ENCODE measurements at places on chromosomes 2 and 18.
A peak's percentile ranks its signal among the peaks of the same experiment; 100 is the strongest.

GRCh38 chr2:119826370-119826961 is 66.7 kb downstream of the PTPN4 start:
- DNase-seq = peak; percentile 63

GRCh38 chr2:157769856-157770255 is 106.3 kb downstream of the ACVR1 start:
- DNase-seq = no peak

DNA sequence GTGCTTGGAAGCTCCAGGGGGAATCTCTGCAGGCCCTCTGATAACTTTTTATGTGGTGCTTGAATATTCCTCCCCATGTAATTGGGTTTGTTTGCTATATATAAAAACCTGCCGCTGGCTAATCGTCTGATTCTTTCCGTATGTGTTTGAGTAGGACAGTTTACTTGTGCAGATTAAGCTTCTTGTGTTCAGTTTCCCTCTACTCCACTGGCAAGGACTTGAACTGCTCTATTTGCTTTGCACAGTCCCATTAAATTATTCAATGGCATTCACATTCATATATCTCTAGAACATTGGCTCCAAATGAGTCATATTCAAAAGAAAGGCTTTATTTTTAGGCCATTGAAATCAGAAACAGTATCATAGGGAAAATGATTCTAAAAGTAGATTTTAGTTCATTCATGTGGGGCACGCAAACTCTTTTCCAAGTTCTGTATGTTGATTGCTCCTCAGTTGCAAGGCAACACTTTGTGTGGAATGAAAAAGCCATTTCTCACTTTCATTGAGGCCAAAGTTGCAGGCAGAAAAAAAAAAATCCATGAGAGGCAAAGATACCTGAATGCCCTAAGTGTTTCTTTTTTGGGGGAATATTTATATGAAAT is 1682.3 kb upstream of the PIK3C3 start:
- no peak for DNase-seq

- DNase-seq = no peak
These were observed 376.6 kb downstream of the PTH2R start for GRCh38 chr2:208783184-208783583.

DNA sequence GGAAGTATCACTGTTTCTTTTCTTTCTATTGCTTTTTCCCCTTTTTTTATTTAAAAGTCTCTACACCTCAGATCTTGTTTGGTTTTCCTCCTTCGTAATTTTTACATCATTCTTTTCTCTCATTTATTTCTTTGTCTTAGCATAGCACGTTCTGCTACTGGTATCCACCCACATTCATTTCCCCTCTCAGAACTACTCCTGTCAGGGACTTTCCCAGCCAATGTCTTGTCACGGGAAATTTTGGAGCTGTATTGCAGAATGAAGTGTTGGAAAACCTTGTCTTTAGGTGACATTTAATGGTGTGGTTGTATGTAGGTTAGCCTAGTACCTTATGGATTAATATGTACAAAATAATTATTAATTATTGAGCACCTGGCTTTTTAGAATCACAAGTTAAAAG is 34.0 kb downstream of the TTLL4 start:
- DNase-seq = no peak

- DNase-seq = no peak
These were observed 72.5 kb upstream of the LRRTM1 start for GRCh38 chr2:80377071-80377470.

GRCh38 chr2:20451000-20451290 is 4.1 kb downstream of the RHOB start:
- DNase-seq = no peak

DNA sequence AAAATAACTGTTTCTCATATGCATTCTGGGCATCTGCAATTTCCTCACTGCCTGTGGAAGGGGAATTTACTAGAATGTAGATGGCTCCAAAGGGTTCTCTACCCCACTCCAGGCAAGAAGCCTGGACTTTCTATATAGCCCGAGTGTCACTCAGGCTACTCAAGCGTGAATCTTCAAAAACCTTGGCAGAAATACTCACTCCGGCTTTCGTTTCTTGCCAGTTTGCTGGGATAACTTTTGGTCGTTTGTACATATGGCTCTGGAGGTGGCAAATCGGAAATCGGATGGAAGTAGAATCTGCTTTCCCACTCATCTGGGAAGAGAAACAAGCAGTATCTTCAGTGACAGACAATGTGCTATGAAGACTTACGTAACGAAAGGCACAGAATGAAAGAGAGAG is 30.7 kb downstream of the WIPF1 start:
- no peak for DNase-seq

DNA sequence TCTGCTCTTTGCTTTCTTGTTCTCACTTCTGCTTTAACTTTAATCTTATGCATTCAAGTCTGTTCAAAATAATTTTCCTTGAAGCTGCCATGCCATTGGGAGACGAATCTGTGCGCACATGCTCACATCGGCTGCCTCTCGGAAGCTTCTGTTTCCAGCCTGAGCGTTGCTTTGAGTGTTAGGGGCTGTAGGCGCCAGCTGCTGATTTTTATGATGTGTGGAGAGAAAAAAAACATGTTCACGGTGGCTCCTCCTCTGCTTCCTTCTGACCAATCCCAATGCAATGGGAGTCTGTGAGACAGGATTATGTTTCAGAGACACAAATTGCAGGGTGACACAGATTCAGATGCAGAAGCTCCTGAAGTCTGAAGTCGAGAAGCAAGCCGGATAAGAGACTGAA is at the start of gene MC4R:
MC4R (minus strand) TSS at position 180 of the 400 bp plus-strand sequence. CDS start 426 bp downstream, outside the sequence.
- no peak for DNase-seq

- DNase-seq = no peak
These were observed 24.0 kb upstream of the ATG16L1 start for GRCh38 chr2:233227346-233227978.

DNA sequence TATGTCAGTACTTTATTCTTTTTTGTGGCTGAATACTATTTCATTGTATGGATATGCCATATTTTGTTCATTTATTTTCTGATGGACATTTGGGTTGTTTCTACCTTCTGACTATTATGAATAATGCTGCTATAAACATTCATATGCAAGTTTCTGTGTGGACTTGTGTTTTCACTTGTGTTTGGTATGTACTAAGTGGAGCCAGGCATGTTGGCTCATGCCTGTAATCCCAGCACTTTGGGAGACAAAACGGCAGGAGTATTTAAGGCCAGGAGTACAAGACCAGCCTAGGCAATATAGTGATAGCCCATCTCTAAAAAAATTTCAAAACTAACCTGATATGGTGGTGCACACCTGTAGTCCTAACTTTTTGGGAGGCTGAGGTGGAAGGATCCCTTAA is 23.3 kb downstream of the MARCHF7 start:
- no peak for DNase-seq

DNA sequence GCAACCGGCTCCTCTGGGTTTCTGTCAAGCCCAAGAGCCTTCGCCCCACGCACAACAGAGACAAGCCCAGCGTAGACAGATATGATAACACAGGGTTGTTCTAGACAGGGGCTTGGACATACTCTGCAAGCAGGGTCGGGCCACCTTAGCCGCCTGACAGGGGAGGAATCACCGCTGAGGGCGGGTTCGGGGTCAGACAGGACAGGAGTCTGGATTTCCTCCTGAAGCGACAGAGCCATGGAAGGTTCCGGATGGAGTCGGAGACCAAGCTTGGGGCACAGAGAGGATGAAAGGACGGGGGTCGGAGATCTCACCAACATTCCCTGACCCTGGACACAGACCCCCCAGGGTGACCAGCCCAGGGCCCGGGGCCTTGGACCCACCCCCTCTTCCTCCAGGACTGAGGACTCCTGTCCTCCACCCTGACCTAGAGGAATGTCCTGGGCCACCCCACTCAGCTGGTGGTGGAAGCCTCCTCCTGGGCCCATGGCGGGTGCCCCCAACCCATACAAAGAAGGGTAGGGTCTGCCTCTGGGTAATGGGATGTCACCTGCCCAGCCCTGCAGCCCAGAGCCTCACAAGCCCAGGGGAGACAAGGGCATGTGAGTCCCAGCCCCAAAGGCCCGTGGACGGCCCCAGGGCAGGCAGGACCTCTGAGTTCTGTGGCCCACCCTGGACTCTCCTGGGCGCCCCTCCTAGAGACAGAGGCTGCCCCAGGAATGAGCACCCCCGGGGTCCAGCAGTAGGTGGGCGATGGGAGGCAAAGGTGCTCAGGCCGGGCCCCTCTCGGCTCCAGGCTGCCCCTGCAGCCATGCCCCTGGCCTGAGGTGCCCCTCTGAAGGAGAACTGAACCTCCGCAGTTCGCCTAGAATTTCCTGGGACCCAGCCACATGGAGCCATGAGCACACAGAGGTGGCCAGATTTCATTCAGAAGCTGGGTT is 44.1 kb upstream of the GPC1 start:
- DNase-seq = no peak

DNA sequence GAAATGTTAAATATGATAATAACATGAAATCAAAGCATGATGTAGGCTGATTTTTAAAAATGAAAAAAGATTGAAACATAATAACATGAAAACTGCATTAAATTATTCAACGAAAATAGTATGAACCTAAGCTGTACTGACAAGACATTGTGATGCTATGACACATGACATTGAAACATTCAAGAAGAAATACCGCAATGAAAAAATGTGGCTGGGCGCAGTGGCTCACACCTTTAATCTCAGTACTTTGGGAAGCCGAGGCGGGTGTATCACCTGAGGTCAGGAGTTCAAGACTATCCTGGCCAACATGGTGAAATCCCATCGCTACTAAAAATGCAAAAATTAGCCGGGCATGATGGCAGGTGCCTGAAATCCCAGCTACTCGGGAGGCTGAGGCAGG is 14.6 kb downstream of the CXCR1 start:
- DNase-seq = no peak

GRCh38 chr2:20667531-20668401 is 822 bp downstream of the GDF7 start:
- no peak for DNase-seq

- DNase-seq = no peak
These were observed 232.7 kb downstream of the DYSF start for GRCh38 chr2:71685941-71686611.

DNA sequence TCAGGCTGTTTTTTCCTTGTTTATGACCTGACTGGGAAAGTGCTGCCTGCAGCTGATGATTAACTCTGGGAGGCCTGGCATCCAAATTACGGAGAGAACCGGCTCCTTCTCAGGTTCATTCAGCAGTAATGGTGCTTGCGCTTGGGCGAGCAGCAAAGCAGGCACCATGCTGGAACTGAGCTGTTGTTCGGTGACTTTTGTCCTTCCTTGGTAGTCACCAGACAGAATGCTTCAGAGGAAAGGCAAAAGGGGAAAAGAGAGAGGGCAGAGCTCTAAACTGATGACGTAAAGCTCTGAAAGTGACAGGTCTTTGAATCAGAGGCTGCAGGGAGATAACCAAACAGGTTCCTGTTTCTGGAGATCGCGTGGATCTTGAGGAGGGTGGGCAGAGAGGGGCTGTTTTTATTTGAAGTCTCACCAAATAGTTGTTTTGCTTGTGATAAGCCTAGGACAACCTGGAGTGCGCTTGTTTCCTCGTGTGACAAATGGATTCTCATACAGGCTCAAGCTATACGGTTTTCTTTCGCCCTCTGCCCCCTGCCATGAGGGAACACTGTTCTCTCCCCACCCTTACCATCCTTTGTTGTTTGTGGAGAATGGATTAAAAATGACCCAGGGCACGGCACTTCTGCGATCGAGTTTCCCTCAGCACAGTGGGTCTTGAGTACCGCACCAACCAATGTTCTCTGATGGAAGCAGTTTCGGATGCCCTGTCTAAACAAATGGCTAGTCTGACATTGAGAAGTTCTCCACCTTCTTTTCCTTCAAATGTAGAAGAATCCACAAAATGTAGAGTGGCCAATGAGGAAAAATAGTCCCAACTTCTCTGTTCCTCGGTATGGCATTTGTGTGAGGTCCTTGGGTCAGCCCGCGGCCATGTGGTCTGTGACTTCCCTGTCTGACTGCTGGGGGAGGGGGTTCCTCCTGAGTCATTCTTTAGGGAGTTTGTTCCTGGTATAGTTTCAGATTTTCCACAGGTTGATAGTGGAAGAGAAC is 1.3 kb downstream of the RASGRP3 start:
- peak; percentile 26 for DNase-seq

GRCh38 chr2:231745303-231746038 is 35.6 kb downstream of the PDE6D start:
- no peak for DNase-seq

- no peak for DNase-seq
These were observed 20.4 kb downstream of the GALNT3 start for GRCh38 chr2:165773684-165774083.

DNA sequence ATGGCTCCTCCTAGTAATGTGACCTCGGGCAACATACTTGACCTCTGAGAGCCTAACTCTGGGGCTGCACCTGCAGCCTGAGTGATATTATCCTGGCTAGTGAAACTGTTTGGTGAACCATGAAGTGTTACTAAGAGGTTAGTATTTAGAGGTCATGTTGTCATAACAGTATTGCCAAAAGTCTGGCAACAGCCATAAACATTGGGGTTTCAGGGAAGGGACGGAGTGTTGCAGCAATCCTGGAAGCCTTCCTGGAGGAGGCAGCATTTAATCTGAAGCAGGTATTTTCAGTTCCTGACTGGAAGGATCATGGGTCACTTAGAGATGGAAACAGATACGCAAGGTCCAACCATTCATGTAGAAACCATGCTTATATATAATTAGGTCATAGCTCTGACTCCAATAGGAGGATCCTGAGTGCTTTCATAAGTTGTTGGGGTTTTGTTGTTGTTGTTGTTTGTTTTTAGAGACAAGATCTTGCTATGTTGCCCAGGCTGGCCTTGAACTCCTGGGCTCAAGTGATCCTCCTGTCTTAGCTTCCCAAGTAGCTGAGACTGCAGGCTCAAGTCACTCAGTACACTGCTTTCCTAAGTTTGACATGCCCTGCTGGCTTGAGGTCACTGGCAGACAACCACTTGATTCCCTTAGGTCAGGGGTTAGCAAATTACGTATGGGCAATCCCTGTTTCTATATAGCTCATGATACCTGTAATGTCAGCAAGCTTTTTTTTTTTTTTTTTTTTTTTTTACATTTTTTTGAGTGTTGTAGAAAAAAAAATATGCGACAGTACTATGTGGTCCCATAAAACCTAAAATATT is 21.5 kb downstream of the GPR39 start:
- DNase-seq = no peak

GRCh38 chr18:76670564-76671288 is 151.6 kb upstream of the ZNF236 start:
- DNase-seq = no peak

GRCh38 chr2:25854613-25855012 is 23.7 kb downstream of the ASXL2 start:
- DNase-seq = no peak

Measured in CD4-positive, alpha-beta T cell treated with Interleukin-2 at 100 ng/mL for 4 hours (primary cell).